IPS DF 19.7 (cell line): ENCODE measurements at places on chromosomes 7 and 10.

DNA sequence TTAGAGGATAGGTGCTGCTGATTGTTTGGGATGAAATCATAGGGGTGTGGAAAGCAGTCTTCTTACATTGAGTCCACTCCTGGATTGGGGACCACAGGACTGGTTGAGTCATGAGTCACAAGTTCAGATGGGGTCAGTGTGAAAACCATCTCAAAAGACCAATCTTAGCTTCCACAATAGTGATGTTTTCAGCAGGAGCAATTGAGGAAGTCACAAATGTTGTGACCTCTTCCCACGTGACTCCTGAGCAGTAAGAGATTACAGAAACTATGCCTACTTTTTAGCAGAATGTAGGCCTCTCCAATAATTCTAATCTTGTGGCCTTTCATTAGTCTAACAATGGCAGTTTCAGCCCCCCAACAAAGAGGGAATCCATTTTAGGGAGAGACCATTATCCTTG, 256.9 kb upstream of the CDC14C start:
- no peak for DNase-seq

DNA sequence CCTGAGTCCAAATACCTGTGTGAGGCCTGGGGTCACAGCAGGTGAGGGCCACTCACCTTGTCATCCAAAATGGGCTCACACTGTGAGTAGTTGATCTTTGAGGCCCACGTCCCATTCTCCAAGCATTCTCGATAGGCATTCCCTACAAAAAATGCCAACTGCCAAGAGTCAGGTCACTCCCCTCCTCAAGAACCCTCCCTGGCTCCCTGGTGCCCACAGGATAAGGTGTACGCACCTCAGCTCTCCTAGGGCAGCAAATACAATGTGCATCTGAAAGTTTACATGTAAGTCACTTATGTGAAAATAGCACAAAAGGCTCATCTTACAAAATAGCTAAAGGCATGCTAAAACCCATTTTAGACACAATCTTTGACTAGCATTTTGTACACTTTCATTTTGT, 15.1 kb downstream of the CRHR2 start:
- DNase-seq = no peak

DNA sequence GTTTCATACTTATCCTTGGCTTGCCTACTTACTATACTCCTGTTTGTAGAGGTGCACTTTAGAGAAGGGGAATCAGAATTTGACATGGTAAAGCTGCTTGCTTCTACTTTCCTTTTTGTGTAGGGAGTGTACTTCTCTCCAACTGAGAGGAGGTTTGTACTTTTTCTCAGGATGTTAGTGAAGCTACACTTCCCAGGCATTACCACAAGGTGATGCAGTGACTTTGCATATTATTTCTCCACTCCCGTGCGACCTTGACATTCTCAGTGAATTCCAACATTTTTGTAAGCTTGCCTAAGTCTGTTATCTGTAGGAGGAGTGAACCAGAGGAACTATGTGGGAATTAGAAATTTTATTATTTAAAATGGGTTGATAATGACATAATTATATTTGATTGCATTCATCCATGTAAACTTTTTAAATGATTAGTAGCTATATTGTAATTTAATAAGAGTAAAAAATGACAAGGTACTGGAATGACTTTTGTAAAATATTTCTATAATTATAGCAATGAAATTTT, 5.2 kb downstream of the TAX1BP1 start:
- DNase-seq = peak; percentile 56

DNA sequence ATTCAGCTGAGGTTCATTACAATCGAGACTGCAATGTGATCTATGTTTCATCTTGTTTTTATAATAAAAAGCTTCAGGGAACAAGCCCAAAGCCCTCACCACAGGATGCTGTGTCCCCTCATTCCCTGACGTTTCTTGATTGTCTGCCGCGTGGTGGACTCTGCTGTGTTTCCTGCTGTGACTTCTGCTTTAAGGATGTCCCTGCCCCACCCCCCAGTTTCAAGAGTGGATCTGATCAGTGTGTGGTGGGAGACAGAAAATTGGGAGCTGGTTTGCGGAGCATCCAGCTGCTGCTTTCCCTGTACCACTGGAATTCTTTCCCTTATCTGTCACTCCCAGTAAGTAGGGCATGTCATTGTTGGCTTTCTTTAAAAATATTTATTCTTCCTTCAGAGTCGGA, 86.2 kb downstream of the CREM start:
- DNase-seq = no peak

GRCh38 chr10:98417973-98418664, 3.1 kb upstream of the PYROXD2 start:
- no peak for DNase-seq

- DNase-seq = no peak
Observed at GRCh38 chr7:74263399-74264120, 9.4 kb upstream of the RFC2 start.

DNA sequence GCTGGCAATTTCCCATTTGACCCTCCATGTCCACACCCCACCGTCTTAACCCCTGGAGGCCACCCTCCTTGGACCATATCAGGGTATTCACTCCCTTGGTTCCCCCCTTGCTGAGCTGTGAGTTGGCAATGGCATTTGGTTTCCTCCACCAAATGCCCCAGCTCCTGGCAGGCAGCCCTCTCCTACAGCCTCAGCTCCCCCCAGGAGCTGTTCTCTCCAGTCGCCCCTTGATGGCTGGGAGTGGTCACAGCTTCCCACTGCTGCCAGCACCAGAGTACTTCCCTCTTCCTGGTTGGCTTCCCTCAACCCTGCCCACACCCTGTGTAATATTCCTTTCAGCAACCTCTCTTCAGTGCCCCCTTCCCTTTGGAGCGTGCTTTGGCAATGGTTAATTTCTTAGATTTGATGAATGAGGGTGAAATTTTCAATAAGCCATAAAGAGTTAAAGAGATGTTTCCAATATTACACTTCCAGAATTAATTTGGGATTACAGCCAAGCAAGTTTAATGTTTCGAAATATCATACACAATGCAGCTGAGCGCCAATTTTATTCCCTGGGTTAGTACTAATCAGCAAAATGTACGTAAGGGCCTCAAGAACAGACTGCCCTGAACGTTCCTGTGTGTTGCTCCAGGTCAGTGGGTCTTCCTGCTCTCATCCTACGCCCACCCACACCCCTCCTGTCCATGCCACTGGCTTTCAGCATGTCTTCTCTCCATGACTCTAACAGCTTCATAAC, 207.1 kb upstream of the NFE2L3 start:
- DNase-seq = no peak

- no peak for DNase-seq
Observed at GRCh38 chr10:73119457-73119856, 9.2 kb downstream of the NUDT13 start.

DNA sequence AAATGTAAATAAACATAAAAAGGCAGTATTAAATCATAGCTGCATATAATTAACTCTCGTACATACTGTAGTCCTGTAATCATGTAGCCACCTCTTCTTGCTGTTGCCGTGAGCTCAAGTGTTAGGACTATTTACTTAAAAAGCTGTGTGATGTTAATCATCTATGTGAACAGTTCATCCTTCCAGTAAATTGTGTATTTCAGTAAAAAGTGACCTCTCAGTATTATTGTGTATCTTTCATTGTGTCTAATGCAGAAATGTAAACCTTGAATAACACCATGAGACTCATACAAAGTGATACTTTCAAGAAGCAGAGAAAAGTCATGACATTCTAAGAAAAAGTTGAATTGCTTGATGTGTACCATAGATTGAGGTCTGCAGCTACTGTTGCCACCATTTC, 38.0 kb downstream of the ADD3 start:
- no peak for DNase-seq

GRCh38 chr7:2670720-2671391, 17.1 kb upstream of the AMZ1 start:
- DNase-seq = peak; percentile 47

DNA sequence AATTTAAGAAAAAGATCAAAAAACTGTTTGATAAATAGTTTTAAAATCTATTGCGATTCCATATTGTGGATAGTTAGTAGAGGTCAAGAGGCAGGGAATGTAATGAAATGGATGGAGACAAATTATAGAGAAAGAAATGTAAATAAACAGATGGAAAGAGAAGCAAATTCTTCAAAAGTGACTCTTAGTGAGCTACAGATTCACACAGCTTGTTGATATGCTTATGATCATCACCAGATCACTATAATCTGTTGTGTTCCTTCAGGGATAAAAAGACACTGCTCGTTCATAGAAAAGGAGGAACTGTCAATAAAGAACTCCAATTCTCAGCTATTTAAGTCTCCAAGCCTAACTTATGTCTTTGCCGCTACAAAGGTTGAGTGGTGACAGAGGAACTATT, 251.4 kb upstream of the SEMA3C start:
- DNase-seq = no peak

GRCh38 chr7:29346231-29346978, 151.8 kb downstream of the CHN2 start:
- DNase-seq = no peak

- no peak for DNase-seq
Observed at GRCh38 chr10:44028384-44029137, 356.3 kb downstream of the CXCL12 start.

- DNase-seq = no peak
Observed at GRCh38 chr10:14859775-14860174, 18.9 kb upstream of the SUV39H2 start.

GRCh38 chr10:132666705-132667341, 119.1 kb downstream of the NKX6-2 start:
- no peak for DNase-seq

GRCh38 chr7:148761499-148762278, 63.0 kb downstream of the CUL1 start:
- no peak for DNase-seq

GRCh38 chr7:11332186-11332864, 358.7 kb downstream of the PHF14 start:
- no peak for DNase-seq

DNA sequence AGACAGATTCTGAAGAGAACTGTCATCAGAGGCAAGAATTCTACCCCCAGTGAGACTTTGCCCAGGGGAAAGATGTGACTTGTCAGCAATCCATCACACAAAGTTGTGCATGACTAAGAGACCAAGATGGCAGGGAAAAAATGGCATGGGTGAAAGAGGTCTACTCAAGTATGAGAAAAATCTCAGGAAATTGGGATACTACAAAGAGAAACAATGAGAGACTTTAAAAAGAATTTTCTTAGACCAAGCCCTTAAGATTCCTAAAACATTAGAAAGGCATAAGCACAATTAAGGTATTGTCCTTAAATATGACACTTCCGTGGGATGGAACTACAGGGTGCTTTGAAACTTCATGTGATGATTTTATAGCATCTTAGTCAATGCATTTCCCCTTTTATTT, 45.6 kb upstream of the PDE1C start:
- DNase-seq = no peak

DNA sequence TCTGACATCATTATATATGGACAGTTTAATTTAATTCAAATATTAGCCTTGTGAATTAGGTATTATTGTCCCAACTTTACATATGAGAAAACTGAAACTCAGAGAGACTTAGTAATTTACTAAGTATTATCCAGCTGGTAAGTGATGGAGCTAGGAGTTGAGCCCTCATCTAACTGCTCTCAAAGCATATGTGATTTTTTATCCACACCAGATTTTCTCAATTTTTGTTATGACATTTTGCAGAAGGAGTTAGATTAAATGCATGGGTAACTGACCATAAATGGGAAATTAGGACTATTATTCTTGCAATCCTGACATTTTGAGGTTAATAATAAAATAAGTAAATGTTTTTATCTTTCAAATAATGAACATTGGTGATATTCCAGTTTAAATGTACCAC, 778.3 kb upstream of the SORCS1 start:
- DNase-seq = no peak

GRCh38 chr7:156021471-156021870, 209.2 kb upstream of the SHH start:
- no peak for DNase-seq

- no peak for DNase-seq
Observed at GRCh38 chr7:23472556-23472955, 2.3 kb upstream of the IGF2BP3 start.

DNA sequence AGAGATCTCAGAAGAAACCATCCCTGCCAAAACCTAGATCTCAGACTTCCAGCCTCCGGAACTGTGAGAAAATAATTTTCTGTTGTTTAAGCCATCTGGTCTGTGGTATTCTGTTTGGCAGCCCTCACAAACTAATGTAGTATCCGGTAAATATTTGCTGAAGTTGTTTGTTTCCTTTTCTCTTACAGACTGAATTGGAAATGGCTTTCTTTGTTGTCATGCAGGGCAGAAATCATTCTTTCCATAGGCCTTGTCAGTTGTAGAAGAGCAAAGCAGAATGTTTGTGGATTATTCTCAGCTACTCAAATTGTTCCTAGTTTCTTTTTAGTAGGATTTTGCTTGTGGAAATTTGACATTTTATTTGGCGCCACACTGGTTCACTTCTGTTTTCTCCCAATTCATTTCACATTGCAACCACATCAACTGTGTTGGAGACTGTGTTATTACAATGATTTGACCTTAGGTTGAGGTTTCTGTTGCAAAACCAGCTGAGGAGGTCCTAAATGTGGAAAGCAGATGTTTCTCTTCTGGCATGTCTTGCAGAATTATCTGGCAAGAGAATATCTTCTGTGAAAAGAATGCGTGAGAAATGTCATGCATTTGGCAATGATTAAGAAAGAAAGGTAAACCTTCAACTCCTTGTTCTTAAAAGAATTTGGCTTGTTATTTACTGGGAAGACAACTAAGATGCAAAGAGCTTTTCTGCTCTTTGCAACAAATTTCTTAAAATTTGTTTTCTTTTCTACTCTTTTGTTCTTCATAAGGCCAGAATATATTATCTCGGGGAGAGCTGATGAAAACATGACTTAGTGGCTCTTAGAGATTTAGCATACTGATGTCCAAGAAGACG, 25.8 kb downstream of the ACTA2 start:
- DNase-seq = no peak

- DNase-seq = peak; percentile 28
Observed at GRCh38 chr10:116796910-116797513, 52.3 kb upstream of the ENO4 start.

DNA sequence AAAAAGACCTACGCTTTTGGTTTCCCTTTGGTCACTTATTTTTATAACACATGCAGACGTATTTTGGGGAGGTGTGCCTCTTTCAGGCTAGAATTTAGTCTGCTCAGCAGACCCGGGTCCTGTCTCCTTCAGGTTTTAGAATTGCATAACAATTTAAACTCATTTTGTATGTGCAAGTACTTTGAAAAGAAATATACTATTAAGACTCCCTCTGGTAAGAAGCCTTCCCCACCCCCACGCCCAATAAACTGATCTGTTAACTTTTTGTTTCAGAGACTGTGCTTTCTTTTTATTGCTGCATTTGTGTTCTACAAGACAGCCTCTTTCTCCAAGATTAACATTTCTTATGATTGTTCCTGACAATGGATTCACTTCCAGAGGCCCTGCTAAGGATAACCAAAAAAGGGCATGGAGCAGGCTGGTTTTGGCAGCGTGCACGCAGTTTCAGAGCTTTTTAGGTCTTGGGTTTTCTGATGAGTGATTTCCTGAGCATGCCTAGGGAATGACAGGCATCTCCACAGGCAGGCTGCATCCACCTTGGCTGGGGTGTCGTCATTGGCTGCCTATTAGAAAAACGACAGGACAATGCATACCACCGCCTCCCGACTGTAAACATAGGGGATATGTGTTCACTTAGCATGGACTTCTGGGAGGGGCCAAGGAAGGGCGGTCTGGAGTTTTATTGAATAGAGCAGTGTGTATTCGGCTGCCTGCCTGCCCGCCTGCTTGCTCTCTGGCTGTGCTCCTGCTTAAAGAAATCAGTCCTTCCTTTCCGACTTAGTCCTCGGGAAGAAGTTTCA, at the start of gene CALD1:
CALD1 (plus strand) TSS at position 694 of the 800 bp plus-strand sequence. CDS start 88,100 bp downstream, outside the sequence.
- DNase-seq = peak; percentile 98

- no peak for DNase-seq
Observed at GRCh38 chr7:17434191-17434590, 135.7 kb downstream of the AHR start.
